ENCODE measurements at places on chromosomes 6 and 20.

- DNase-seq: no peak
Observed at GRCh38 chr6:95133578-95133977, 443.8 kb upstream of the MANEA start.

DNA sequence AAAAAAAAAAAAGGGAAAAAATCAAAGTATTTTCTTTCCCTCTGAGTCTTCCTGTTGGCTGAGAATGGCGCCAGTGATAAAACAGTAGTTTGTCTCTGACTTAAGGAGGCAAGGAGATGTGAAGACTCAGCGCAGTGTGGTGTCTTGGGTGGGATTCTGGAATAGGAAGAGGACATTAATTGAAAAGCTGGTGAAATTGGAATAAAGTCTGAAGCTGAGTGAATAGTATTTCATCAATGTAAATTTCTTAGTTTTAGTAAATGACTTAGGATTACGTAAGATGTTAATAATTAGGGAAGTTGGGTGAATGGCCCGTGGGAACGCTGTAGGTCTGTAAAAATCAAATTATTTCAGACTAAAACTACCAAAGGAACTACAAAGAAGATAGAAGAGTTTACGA, 122.8 kb upstream of the ZNF217 start:
- DNase-seq: no peak

DNA sequence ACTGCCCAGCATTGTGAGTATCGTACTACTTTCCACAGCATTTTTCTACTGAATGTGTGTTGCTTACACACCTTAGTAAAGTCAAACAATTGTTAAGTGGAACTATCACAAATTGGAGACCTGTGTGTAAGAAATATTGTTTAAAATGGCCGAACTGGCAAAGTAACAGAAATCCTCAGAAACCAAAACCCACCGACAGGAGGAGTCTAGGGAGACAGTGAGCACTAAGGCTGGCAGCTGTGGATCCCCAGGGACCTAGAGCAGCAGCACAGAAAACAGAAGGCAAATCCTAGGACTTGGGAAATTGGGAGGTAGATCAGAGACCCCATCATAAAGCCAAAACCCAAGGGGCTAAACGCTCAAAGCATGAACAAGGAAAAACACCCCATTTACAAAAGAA, 69.9 kb downstream of the SESN1 start:
- no peak for DNase-seq

GRCh38 chr6:1738558-1739081, 128.9 kb downstream of the FOXC1 start:
- no peak for DNase-seq

DNA sequence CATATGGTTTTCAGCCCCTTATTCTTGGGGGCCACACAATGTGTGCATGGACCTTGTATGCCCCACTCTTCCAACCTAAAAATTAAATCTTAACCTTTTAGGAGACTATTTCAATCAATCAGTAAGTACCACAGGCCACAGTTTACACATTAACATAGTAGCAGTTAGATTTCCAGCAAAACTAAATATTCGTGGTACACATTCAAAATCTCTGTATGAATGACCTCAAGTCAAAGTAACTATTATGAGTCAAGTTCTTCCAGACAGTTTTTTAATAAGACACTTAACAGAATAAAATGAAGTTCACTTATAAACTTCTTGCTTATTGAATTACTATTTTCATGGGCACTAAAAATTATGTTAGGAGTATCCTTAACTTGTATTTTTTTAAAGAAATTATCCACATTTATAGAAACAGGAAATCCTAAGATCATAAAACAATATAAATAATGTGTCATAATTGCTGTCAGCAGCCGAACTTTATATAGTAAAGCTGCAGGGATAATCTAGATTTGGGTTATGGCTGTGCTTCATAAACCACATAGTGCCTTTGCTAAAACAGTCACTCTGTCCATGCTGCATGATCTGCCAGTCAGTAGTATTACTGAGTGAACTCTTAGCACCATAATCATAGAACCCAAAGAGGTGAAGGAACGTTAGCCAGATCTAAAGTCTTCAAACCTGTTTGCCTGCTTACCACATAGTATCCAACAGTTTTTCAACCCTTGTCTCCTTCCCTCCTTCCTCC, 21.7 kb downstream of the SEC63 start:
- DNase-seq: no peak

GRCh38 chr6:30882204-30882758, 2.0 kb upstream of the DDR1 start:
- no peak for DNase-seq

DNA sequence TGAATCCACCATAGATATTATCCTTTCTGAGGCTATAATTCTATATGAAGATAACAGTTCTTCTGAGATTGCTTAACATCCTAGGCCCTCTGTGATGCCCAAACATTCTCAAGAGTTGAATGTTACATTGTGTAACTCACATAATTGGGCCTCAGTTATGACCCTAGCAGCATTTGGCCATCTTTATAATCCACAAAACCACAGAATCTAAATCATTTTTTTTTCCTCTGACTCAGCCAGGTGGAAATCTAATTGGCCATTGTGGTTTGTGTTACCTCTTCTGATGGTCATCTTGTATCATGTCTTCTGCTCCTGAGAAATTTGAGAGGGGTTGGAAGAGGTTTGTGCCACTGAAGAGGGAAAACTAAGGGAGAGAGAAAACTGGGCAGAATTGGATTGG, 99.5 kb downstream of the LINC00237 start:
- DNase-seq: no peak

DNA sequence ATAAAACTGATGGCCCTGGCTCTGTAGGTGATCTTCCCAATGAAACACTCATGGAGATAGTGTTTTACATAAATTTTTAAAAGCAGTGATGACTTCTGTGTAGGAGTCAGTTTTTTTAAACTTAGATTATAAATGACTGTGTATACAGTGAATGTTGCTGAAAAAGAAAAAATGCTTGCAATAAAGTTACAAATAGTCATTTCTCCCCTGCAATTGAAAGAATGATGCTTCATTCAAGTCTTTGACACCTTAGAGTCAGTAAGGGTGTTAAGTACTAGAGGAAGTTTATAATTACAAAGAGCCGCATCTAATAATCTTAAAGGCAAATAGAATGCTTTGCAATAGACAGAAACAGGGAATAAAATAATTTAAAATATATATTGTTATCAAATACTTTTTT, 27.6 kb downstream of the ZNF292 start:
- DNase-seq: no peak

DNA sequence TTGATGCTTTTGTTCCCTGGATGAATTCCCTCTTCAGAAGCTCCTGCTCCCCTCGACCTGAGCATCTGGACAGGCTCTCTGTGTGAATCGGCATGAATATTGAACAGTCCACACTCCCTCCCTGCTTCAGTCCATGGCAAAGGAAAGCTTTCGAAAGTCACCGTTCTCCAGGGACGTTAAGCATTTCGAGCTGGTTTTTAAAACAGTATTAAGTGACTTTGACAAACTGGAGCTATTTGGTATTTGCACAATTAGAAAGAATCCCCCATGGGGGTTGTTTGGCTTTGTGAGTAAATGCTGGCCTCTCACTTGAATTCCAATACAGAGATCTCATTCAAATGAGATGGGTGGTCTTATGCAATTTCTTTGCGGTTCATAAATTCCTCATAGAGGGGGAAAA, 85.3 kb upstream of the TIAM2 start:
- DNase-seq: no peak

GRCh38 chr6:80437221-80437620, 330.8 kb downstream of the BCKDHB start:
- DNase-seq: no peak

DNA sequence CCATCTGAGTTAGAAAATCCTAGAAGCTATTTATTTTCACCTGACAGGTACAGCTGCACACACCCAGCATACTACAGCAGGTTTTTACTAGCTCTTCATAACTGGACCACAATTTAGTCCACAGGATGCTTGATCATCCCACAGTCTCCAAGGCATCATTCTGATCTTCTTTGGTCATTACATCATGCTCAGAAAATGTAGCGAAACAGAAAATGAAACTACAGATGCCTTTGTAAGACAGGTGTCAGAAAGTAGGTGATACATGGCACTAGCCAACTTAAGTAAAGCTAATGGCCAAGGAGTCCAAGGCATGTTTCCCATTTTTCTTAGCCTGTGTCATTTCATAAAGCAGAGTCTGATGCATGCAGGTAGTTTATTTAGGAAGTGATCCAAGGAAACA, 102.3 kb downstream of the HTR1B start:
- DNase-seq: no peak

DNA sequence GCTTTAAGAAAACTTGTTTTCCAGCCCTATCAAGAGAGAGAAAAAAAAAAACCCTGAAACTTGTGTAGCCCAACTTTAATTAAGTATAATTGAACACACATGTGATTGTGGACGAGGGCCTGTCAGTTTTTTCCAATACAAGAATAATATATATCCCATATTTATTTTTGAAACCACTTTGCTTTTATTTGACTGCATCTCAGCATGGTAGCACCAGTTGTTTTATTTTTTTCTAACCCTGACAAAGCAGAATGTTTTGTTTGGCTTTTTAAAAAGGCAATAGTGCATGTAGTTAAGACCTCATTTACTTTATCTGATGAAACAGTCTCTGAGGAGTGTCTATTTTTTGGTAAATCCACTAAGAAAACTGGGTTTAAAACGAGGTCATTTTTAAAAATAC, 257.7 kb downstream of the CDKAL1 start:
- DNase-seq: no peak

DNA sequence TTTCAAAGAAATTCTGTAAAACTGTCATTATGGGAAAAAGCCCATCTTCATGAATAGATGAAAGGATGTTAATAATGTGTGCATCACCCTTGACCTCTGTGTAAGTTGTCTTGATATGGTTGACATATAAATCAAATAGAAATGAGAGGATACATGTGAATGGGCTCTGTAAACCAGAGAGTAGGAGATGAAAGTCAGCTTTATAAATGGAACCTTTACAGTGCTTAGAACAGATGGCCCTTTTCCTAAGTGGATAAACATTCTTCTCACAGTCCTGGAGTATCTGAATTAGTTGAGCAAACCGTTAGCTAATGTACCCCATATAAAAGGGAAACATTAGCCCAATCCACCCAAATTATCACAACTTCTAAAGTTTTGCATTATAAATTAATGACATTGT, 57.5 kb downstream of the MYLK4 start:
- DNase-seq: no peak

GRCh38 chr6:5095236-5095635, 10.1 kb downstream of the PPP1R3G start:
- DNase-seq: no peak

GRCh38 chr6:143026696-143027449, 33.8 kb upstream of the AIG1 start:
- DNase-seq: peak; percentile 32

DNA sequence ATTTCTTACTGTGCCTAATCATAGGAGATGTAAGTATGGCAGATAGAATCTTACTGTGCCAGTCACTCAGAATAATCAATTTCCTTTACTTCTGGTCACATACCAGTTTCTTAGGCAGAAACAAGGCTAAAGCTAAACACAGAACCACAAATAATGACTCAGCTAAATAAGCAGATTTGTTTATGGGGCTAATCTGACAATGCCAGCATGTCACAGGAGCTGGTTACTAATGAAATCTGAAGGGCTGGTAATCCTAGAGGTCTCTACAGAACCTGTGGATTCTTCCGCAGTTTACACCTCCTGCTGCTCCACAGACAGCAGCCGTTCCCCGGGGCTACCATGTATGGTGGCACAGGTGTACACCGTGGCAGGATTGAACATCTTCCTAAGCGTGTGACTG, 80.8 kb downstream of the LYRM4 start:
- no peak for DNase-seq

GRCh38 chr6:135535989-135536414, 38.5 kb upstream of the AHI1 start:
- peak; percentile 45 for DNase-seq

GRCh38 chr6:52552278-52552643, 24.6 kb downstream of the TRAM2 start:
- no peak for DNase-seq

- no peak for DNase-seq
Observed at GRCh38 chr6:97102145-97102790, 177.7 kb downstream of the KLHL32 start.
